ENCODE measurements at places on chromosomes 5 and 9. TPM values are rescaled to one million over a fixed set of nuclear protein-coding genes. Genes with fewer than 3 reads are reported as not detected.
A peak's percentile ranks its signal among the peaks of the same experiment; 100 is the strongest.

Gene IL3
- not detected for total RNA-seq

Gene MAP1B
- total RNA-seq, result 118 TPM

DNA sequence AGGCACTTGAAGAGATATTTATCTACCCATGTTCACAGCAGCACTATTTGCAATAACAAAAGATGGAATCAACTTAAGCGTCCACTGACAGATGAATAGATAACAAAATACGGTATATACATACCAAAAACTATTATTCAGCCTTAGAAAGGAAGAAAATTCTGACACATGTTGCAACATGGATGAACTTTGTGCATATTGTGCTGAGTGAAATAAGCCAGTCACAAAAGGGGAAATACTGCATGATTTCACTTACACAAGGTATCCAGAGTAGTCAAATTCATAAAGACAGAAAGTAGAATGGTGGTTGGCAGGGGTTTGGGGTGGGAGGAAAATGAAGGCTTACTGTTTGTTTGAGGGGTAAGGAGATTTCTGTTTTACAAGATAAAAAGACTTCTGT, 66.0 kb downstream of the FBN2 start:
- H3K4me1 ChIP-seq, result no peaks in the 10 kb centered on the region
- no peak for DNase-seq

Gene PCDHA12
- total RNA-seq, result not detected

DNA sequence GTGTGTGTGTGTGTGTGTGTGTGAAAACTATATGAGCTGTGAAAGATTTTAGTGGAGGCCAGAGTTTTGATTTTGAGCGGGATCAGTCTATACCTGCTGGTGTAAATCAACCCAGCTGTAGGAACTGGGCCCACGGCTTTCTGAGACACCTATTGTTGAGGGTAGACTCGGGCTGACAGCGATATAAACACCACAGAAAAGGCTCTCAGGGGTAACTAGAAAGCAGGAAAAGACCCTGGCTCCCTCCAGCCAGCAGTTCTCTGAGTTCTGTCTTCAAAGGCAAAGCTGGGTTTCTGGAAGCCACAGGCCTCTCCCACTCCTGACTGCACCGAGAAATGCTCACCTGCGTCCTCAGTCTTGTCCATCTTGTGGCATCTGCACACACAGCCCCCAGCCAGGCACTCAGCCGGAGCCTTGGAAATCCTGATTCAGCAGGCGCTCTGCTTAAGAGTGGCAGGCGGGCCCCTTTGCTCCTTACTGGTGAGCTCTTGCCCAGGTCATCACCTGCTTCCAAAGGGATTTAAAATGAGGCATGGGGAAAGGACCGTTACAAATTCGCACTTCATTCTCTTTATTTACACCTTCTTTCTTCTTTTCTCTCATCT, 223.3 kb downstream of the NDUFS4 start:
- no peak overlapping the region for H3K4me3 ChIP-seq
- no peak for DNase-seq
- H3K27me3 ChIP-seq, result no peaks in the 10 kb centered on the region
- H3K27ac ChIP-seq, result no peak overlapping the region

GRCh38 chr5:10233505-10233904, 16.2 kb downstream of the ATPSCKMT start:
- peaks cover 29% of the 10 kb centered on the region for H3K36me3 ChIP-seq
- no peak overlapping the region for H3K4me3 ChIP-seq
- no peak overlapping the region for H3K27ac ChIP-seq
- no peak for DNase-seq
- no peaks in the 10 kb centered on the region for H3K4me1 ChIP-seq

DNA sequence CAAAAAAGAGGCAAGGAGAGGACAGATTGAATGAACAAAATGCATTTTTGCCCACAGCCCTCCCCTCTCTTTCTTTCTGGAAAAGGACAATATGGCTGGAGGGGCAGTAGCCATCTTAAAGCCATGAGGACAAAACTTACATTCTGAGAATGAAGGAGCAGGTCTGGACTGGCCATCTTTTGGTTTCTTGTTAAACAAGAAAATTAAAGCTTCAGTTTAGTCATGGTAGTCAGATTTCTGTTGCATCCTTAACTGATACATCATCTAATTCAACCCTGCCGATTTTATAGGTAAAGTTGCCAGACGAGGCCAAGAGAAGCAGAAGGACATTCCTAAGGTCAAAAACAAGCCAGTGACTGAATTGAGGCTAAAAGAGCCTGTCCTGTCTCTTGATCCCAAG, 31.5 kb upstream of the INSYN2B start:
- H3K27me3 ChIP-seq, result no peaks in the 10 kb centered on the region
- H3K36me3 ChIP-seq, result no peaks in the 10 kb centered on the region
- no peak overlapping the region for H3K27ac ChIP-seq
- DNase-seq, result no peak

- no peak overlapping the region for H3K4me3 ChIP-seq
- H3K27ac ChIP-seq, result no peak overlapping the region
- no peak for DNase-seq
These were observed 736.0 kb upstream of the ARRDC3 start for GRCh38 chr5:92119110-92119509.

DNA sequence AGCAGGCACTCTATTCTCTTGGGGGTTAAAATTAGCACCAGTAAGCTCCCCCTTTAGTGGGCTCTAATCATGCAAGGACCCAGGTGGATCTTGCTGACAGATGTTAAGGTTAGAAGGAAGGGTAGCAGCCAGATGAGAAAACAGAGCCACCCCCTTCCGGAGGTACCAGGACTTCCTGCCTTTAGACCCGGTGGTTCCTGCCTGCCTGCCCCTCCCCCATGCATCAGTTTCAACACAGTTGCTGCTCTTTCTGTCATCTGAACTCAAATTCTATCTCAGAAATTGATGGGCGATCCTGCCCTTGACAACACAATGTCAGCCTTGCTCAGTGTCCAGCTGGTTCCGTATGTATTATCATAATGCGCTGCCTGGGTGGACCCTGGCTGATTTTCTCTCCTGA, 287.3 kb downstream of the EBF1 start:
- no peaks in the 10 kb centered on the region for H3K27me3 ChIP-seq
- H3K4me3 ChIP-seq, result no peak overlapping the region
- H3K27ac ChIP-seq, result no peak overlapping the region
- no peak for DNase-seq

- H3K4me1 ChIP-seq, result peaks cover 5% of the 10 kb centered on the region
- no peak for DNase-seq
- H3K36me3 ChIP-seq, result no peaks in the 10 kb centered on the region
- no peak overlapping the region for H3K27ac ChIP-seq
- peak overlapping the region; percentile 57 for H3K4me3 ChIP-seq
These were observed 28.8 kb downstream of the LHX2 start for GRCh38 chr9:124040186-124040931.

DNA sequence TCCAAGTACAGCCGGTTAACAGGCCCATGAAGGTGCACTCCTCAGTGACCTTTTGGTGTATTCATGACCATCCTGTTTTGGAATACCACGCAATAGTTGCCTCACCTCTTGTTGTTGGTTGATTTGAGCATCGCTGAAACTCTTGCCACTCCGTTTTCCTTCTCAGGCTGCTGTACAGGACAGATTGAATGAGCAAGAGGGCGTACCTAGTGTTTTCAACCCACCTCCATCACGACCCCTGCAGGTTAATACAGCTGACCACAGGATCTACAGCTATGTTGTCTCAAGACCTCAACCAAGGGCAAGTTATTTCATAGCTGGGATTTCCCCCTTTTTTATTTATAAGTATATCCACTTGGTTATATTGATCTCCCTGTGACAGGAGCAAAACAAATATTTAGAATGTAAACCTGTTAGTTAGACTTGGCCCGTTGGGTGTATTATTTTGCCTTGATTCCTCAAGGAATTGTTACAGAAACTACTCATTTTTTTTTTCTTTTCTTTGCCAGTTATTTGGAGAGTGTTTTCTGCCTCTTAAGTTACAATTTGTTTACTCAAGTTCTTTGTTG, 38.1 kb downstream of the FAF2 start:
- H3K27me3 ChIP-seq, result no peaks in the 10 kb centered on the region
- H3K4me3 ChIP-seq, result no peak overlapping the region
- H3K36me3 ChIP-seq, result peaks cover 56% of the 10 kb centered on the region
- no peak overlapping the region for H3K27ac ChIP-seq
- no peaks in the 10 kb centered on the region for H3K4me1 ChIP-seq

DNA sequence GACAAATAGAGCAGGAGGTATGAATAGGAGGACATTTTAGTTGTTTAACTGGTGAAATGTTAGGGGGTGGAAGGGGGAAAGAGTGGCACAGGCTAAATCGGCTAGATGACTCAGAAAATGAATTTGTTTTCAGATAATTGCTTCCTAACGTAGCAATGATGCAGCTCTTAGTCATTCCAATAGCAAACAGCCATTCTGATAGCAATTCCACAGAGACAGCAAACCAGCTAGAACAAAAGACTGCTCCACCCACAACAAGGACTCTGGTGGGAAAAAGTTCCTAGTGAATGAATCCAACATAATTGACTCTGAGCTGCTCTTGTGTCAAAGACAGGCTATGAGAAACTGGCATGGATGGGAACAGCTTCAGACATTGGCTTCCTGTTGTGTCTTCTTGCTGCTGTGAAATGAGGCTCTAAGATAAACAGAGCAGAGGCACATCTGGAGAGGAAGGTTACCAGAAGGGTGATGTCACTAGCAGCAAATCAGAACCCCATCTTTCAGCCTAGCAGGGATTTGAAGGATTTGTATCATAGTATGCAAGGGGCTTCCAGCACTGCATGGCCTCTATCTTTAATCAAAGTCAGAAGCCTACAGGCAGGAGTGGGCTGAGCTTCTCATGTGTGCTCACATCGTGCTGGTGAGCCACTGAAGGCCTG, 28.1 kb upstream of the F2RL1 start:
- no peaks in the 10 kb centered on the region for H3K27me3 ChIP-seq
- H3K27ac ChIP-seq, result peak overlapping the region; percentile 52
- no peak overlapping the region for H3K4me3 ChIP-seq
- H3K4me1 ChIP-seq, result peaks cover 4% of the 10 kb centered on the region
- peak; percentile 10 for DNase-seq

Gene FCN2
- total RNA-seq, result not detected

DNA sequence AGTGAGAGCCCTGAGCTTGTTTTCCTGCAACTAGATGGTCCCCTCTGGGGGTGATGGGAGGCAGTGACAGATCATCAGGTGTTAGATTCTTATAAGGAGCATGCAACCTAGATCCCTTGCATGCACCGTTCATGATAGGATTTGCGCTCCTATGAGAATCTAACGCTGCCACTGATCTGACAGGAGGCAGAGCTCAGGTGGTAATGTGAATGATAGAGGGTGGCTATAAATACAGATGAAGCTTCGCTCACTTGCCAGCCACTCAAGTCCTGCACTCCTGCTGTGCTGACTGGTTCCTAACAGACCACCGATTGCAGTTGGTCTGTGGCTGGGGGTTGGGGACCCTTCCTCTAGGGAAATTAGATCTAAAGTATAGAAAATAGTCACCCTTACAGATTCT, 290.6 kb upstream of the ADCY2 start:
- no peaks in the 10 kb centered on the region for H3K4me1 ChIP-seq
- H3K36me3 ChIP-seq, result no peaks in the 10 kb centered on the region
- H3K4me3 ChIP-seq, result no peak overlapping the region
- H3K27me3 ChIP-seq, result no peaks in the 10 kb centered on the region

- no peak overlapping the region for H3K27ac ChIP-seq
- no peak overlapping the region for H3K4me3 ChIP-seq
- H3K4me1 ChIP-seq, result no peaks in the 10 kb centered on the region
- no peaks in the 10 kb centered on the region for H3K36me3 ChIP-seq
- no peaks in the 10 kb centered on the region for H3K27me3 ChIP-seq
These were observed 567.1 kb upstream of the ZNF608 start for GRCh38 chr5:125313555-125313954.

- H3K36me3 ChIP-seq, result no peaks in the 10 kb centered on the region
- H3K4me3 ChIP-seq, result no peak overlapping the region
- H3K27me3 ChIP-seq, result no peaks in the 10 kb centered on the region
- DNase-seq, result no peak
These were observed 269.6 kb upstream of the RIOK2 start for GRCh38 chr5:97452646-97453045.

Gene IL7R
- total RNA-seq, result 0.63 TPM

DNA sequence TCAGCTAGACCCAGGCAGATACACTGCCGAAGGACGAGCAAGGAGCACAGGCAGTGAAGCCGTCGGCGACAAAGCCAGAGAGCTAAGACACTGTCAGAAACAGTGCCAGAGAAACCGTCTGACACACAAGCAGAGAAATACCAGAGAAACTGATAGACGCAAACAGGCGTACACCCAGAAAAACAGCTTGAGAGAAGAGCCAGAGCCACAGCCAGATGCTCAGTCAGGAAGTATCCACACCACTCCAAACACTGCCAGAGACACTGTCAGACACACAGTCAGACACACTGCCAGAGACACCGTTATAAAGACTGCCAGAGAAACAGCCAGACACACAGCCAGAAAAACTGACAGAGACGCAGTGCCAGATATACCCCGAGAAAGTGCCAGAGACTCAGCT, 19.1 kb downstream of the CNTFR start:
- peak overlapping the region; percentile 1 for H3K27ac ChIP-seq
- DNase-seq, result no peak
- no peaks in the 10 kb centered on the region for H3K36me3 ChIP-seq
- H3K4me1 ChIP-seq, result peaks cover 27% of the 10 kb centered on the region
- H3K4me3 ChIP-seq, result no peak overlapping the region
- no peaks in the 10 kb centered on the region for H3K27me3 ChIP-seq

DNA sequence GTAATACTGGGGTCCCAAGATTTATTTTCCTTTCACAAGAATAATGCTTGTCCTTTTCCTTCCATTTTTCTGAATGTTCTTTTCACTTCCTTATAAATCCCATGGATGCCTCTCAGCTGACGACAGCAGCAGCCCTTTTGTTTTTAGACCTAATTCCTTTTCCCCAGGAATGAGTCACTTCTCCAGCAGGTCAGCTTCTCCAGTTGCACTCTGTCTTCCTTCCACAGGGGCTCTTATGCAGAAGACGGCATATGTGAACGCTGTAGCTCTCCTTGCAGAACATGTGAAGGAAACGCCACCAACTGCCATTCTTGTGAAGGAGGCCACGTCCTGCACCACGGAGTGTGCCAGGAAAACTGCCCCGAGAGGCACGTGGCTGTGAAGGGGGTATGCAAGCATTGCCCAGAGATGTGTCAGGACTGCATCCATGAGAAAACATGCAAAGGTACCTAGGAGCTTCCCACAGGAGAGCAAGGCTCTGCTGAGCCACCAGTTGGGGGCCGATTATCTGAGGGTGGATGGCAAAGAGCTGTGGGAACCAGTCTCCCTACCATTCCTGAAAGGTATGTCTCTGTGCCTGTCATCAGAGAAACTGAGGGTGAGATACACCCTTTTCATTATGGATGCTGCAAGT, 72.9 kb downstream of the RFK start:
- H3K27ac ChIP-seq, result no peak overlapping the region
- no peaks in the 10 kb centered on the region for H3K27me3 ChIP-seq
- no peaks in the 10 kb centered on the region for H3K36me3 ChIP-seq
- no peak for DNase-seq

DNA sequence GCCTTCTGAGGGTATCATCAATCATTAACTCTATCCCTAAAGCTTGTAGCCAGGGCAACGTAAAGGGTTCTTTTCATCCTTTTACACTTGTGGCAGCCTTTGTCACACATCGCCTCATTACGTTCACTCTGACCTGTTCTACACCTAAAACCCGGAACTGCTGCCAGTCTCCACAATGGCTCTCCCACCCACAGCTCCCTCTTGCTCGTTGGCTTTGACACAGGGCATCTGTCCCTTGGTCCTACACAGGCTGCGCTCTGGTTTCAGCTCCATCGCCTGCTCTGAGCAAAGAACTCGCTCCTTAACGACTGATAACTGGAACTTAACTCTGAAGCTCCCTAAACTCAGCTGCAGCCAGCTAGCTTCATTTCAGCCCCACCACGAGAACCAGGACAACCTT, 112.8 kb upstream of the CTNND2 start:
- no peaks in the 10 kb centered on the region for H3K27me3 ChIP-seq
- no peaks in the 10 kb centered on the region for H3K36me3 ChIP-seq
- no peak overlapping the region for H3K27ac ChIP-seq
- no peaks in the 10 kb centered on the region for H3K4me1 ChIP-seq

GRCh38 chr5:133662578-133662977, 50.2 kb upstream of the FSTL4 start:
- no peak overlapping the region for H3K27ac ChIP-seq
- H3K4me1 ChIP-seq, result no peaks in the 10 kb centered on the region
- no peak overlapping the region for H3K4me3 ChIP-seq
- no peaks in the 10 kb centered on the region for H3K27me3 ChIP-seq
- no peak for DNase-seq

Measured in gastrocnemius medialis (tissue), 4 donors.